ENCODE measurements at places on chromosomes 12 and 14.
A peak's percentile ranks its signal among the peaks of the same experiment; 100 is the strongest.

DNA sequence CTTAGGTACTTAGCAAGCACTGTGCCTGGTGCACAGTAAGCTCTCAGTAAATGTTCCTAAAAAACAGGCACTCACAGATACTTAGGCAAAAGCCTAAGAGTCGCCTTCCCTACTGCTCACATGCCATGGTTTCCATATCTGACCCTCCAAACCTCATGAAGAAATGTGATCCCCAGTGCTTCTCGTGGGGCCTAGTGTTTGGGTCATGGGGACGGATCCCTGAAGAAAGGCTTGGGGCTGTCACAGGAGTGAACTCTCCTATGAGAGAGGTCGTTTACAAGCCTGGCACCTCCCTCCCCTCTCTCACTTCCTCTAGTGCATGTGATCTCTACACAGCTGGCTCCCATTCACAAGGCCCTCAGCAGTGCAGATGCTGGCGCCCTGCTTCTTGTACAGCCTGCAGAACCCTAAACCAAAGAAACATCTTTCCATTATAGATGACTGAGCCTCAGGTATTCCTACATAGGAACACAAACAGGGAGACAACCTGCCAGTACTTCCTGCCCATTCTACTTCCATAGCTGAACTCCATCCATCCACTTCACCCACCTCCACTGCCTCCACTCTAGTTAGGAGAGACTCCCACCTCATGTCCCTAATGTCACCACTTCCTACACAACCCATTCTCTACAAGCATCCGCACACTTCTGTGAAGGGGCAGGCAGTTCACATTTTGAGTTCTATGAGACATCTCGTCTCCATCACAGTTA is 2.9 kb downstream of the SLC15A4 start:
- DNase-seq = no peak

GRCh38 chr12:100733817-100734593 is 60.6 kb upstream of the ANO4 start:
- DNase-seq = peak; percentile 61

- DNase-seq = no peak
Observed at GRCh38 chr12:121475279-121475678, 75.4 kb downstream of the RNF34 start.

DNA sequence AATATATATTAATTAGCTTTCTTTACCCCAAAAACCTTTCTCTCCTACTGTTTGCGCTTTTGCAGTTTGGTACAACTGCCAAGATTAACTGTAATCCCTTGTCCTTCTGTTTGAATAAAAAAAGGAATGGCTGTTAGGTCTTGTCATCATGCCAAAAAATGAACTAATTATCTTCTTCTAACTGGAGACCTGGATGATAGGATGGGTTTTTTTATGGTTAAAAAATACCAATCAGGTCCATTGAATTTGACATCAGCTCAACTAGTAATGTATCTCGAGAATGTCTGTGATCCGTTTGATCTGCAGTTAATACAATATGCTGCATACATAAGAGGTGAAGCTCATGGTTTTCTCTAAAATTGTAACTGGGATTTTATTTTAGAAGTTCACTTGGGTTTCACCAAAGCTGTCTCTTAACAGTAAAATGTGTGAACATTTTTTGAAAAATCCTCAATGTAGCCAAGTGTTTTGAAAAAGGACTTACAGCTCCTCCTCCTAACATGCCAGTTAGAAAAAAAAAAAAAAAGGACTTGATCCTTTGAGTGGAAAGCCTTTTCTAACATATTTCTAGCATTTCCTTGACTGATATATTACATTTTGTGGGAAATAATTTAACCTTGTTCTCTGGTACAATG is 96.8 kb downstream of the SRGAP1 start:
- DNase-seq = no peak

DNA sequence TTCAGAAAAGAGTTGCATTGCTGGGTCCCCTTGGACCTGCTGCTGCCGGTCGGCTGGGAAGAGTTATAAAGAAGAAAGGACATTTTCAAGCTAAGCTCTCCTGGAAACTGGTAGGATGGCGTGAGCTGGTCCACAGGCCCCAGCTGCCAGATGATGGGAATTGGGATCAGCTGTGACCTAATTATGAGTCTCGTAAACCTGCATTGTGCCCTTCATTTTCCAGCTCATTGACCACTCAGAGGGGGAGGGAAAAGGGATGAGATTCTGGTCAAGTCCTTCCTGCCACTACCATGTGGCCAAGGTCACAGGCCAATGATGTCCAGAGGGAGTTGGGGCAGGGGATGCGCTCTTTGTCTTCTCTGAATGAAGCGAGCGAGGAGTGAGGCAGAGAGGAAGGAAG is 320.9 kb downstream of the NRXN3 start:
- no peak for DNase-seq

DNA sequence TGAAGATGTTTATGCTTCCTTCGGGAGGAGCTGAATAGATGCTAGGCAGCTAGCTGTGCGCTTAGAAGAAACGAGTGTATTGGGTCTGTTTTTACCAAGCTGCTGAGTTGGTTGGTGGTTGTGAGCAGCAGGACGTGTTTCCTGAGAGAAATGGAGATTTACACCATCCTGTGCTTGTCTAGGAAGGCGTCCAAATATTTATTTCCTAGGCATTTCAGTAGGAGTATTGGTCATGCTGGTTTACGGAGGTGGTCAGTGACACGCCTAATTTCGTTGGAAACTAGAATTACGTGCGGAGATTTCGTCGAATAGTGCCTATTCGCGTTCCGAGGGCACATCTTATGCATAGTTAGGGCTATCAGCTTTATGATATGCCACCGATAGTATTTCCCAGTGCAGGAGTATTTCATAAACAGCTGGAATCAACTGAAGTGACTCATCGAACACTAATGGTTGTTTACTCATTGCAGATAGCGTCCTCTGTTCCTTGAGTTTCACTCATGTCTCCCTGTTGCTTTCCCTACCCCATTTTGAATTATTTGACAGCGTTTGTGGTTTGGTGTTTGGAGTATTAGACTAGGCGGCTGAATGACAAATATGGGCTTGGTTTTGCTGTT is 780 bp downstream of the TBC1D15 start:
- peak; percentile 68 for DNase-seq

DNA sequence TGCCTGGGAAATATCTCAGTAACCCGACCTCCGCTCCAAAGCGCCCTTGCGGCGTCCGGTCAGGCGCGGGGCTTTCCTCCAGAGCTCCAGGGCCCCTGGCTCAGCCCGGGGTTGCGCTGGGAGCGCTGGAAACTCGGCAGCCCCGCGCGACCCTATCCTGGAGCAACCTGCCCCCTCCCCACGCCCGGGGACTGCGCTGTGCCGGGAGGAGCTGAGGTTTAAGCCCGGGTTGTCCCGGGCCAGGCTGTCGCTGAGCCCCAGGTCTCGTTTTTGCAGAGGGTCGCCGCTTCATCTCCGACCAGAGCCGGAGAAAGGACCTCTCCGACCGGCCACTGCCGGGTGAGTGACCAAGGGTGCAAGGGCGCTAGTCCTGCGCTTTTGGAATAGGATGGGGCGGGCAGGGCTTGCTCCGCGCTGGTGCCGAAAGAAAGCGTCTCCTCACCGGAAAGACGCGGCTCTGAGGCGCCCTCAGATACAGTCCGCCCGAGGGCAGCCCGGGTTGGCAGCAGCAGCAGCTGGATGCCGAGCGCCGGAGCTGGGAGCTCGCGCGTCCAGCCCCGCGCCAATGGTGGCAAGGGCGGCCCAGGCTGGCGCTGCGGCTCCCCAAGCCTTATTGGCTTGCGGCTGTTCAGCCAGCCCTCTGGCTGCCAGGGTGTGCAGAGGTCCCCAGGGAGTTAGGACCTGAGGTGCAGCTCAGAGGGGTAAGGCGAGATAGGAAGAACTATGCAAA is 1.5 kb downstream of the SPX start:
- DNase-seq = peak; percentile 50

- no peak for DNase-seq
Observed at GRCh38 chr14:73663548-73664212, 18.9 kb downstream of the DNAL1 start.

DNA sequence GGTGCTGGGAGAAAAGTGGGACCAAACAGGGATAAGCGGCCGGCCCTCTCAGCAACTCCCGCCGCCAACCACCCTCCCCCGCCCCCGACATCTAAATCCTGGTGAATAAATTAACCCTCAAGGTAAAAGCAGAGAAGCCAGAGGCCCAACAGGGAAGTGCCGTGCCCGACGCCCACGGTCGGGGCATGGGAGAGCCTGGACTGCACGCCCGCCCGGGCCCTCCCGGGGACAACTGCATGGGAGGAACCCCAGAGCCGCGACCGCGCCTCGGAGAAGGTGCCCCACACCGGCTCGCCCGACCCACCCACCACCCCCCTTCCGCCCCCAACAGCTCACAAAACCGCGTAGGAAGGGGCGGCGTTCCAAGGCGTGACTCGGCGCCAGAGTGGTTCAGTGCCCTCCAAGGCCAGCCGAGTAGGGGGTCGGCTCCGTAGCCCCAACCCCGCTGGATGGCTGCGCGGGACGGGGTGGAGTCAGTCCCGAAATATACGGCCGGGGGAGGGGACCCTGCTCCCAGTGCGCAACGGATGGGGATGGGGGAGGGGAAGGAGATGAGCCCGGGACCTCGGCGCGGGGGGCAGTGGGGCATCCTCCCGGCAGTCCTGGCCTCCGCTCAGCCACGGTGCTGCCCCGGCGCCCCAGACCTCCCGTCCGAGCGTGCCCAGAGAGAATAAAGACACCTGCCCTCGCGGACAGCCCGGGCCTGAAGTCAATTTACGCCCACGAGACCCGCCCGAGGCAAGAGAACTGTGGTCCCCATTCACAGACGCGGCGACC is 732 bp downstream of the SLC25A29 start:
- DNase-seq = no peak

GRCh38 chr12:130563323-130563722 is 152.8 kb downstream of the RIMBP2 start:
- DNase-seq = no peak

- DNase-seq = no peak
Observed at GRCh38 chr12:48894271-48894670, 28.6 kb upstream of the RND1 start.

DNA sequence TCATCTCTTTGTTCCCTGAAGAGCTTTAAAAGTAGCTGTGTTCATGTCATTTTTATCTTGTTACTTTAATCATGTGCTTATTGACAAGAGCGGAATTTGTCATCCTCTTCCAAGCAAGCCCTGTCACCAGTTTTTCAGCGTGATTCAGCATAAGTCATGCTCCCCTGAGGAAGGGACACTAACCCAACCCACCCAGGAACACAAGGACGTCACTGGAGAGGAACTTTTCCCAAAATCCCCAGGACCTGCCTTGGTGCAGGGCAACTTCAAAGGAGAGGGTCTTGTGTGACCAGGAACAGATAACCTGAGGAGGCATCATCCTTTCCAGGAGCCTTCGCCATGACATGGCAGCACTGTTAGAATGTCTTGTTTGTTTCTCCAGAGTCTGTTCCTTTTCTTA is 107.1 kb upstream of the DIO3 start:
- no peak for DNase-seq

DNA sequence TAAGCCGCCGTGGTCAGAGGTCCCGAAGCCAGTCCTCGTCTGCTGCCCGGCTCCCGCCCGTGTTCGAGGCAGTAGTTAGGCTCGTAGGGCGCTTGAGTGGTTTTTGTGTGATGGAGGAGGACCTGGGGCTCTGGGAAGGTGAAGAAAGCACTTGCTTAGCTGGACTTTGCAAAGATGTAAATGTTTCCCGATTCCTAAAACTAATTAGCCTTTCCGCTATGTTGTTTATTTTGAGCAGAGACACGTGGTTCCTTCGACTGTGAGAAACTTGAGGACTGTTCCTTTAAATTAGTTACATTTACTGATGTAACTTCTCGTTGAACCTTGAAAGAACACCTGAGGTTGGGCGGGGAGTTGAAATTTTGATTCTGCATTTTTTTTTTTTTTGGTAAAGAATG is 33.9 kb downstream of the MIA2 start:
- DNase-seq = no peak

DNA sequence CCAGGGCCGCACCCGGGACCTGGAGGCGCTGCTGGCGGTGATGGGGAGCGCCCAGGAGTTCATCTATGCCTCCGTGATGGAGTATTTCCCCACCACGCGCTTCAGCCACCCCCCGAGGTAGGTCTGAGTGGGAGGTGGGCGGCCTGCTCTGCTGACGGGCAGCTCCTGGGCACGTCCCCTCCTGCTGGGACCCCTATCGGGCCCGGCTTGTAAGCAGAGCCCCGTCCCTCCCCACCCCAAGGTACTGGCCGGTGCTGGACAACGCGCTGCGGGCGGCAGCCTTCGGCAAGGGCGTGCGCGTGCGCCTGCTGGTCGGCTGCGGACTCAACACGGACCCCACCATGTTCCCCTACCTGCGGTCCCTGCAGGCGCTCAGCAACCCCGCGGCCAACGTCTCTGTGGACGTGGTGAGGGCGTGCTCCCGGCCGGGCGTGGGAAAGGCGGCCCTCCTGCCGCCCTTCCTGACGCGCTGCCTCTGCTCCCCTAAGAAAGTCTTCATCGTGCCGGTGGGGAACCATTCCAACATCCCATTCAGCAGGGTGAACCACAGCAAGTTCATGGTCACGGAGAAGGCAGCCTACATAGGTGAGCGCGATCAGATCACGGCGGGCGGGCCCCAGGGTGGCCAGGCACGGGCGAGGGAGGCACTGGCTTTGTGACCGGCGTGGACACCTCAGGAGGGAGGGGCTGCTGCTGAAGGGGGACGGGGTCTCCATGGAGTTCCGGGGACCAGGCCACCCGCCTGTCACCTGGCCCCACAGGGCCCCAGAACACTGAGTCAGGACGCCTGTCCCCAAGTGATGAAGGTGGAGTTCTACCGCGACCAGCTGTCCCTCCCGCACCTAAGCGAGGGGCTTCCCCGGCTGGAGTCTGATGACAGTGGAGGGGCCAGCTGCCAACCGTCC is 7.3 kb downstream of the PLD4 start:
- no peak for DNase-seq

DNA sequence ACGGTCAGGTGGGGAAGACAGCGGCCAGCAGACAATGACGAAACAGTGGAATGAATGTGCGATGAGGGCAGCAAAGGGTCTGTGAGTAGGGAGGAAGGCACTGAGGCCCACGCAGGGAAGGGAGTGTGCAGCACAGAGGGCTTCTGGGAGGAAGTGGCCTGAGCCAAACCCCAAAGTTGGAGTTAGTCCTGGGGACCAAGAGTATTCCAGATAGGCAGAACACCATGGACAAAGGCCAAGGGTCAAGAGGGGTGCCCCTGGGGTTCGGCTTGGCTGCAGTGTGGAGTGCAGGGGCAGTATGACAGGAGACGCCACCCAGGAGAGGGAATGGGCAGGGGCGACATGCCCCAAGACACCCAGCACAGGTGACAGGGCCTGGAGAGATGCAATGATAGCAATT is 58.8 kb downstream of the CHGA start:
- DNase-seq = no peak
